ENCODE measurements at places on chromosomes 1 and 21.
A peak's percentile ranks its signal among the peaks of the same experiment; 100 is the strongest.

- peak; percentile 63 for DNase-seq
These were observed 12.8 kb upstream of the CDC42 start for GRCh38 chr1:22039594-22040285.

DNA sequence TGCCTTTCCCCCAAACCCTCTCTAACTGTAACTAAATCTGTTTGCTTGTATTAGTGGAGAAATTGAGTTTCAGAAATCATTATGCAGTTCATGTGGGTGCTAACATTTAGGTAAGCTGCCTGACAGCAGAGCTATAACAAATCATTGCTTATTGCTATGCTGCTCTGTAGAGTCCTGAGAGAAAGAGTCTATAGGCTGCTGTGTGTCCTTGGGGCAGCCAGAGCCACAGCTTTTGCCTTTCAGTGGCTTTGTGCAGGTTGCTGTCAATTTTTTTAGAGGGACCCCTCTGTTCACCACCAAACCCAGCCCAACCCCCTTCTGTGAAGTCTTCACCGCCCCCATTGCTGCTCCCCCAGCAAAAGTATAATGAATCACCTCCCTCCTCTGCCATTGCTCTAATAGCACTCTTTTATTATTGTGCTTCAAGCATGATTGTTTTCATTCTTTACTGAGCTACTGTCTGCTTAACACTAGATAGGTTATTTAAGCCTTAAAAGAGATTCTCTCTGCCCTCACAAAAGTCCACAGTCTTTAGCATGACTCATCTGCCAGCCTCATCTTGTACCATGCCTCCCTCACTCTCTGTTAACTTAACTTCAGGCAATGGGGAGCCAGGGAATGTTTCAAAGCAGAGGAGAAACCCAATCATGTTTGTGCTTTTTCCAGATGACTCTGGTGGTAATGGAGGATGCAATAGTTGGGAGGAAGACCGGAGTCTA is 38.6 kb downstream of the DIRAS3 start:
- no peak for DNase-seq

GRCh38 chr1:157025856-157026255 is 19.7 kb downstream of the ARHGEF11 start:
- DNase-seq: no peak

GRCh38 chr1:90823686-90824085 is 106.6 kb upstream of the BARHL2 start:
- no peak for DNase-seq

DNA sequence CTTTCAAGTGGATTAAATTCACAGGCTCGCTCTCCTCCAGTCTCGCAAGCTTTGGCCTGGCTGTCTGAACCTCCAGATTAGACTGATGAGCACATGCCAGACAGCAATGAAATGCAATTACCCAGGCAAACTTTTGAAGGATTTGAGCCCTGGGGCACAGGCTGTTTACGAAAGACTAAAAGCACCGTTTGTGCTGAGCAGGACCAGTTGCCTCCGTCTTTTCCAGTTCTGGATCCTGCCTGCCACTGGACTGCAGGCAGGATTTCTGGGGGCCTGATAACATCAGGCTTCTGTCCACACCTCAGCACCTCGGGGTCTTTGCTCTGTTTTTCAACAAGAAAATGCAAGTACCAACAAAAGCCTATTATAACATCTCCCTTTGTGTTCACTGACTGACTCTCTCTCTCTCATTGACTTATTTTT is 145.7 kb downstream of the CLIC6 start:
- DNase-seq: no peak

DNA sequence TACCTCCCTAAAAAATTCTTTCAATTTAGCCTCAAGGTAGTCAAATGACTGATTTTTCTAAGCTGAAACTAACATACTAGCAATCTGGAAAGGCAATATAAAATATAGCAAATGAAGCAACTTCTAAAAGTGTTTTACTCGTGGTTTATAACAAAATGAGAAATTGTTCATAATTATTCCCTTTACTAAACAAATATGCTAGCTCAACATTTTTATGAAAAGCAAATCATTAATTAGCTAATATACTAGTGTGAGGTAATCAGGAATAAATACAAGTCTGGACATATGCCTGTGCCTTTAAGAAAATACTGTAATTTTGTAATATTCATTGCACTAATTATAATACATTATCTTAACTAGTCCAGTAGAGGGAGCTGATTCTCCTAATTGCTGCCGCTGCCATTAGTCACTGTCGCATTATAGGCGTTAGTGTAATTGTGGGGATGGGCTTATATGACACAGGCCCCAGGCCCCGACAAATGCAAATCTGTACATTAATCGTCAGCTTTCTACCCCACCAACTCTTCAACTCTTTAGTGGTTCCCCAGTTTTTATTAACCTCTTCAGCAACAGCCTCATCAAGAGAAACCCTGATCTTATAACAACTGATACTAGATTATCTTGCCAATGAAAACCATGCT is 160.9 kb downstream of the GABPA start:
- DNase-seq: no peak

GRCh38 chr1:51072043-51072439 is 30.0 kb upstream of the C1orf185 start:
- DNase-seq: no peak

DNA sequence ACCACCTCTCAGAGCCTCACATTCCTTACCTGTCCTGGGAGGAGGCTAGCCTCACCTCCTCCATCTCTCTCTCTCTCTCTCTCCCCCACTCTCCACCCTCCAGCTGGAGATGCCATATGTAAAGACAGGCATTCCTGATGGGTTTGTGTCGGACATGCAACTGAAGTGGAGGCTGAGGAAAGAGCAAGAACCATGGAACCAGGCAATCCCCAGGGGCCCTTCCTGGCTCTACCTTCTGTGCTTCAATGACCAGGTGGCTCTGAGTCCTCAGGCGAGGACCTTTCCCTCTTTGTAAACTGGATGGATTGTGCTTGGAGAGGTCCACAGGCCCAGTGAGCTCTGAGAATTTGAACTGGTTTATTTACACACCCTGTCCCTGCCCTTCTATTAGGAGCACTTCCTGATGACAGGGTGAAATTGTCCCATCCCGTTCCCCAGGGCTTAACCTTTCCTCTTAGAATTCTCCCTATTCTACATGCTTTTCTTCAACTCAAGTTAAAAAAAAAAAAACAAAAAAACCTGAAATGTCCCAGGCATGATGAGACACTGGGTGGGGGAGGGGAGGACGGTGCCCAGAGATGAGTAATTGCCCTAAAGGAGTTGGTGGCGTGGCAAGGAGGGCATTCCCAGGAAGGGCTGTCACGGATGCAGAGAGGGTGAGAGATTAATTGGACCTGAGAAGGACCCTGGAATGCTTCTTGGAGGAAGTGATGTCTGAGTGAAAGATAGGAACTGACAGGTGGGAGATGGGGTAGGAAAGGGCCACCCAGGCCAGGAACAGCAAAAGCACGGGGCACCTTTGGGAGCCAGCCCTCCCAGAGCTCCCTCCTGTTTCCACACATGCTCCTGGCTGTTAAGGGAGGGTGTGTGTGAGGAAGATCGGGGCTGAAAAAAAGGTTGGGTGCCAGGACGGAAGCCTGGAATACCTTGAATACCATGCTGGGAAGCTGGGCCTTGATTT is 50.2 kb upstream of the WASF2 start:
- DNase-seq: no peak

- no peak for DNase-seq
These were observed 5.3 kb downstream of the TTC24 start for GRCh38 chr1:156584813-156585212.

DNA sequence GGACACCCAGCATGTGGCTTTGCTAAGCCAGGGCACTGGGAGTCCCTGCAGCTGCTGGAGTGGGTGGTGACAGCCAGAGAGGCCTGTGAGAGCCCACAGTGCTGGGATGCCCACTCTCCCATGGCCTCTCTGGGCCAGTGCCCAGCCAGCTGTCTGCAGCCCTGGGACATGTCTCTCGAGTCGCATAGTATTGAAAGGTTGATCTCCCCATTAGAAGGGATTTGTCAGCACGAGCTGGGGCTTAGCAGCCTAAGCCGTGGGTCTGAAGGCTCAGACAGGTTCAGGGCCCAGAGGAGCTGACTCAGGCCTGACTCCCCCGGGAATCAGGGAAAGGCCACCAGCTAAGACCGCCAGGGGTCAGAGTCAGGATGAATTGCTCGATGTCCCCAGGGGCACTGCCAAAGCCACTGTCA is 53.5 kb downstream of the FOXD2 start:
- no peak for DNase-seq

DNA sequence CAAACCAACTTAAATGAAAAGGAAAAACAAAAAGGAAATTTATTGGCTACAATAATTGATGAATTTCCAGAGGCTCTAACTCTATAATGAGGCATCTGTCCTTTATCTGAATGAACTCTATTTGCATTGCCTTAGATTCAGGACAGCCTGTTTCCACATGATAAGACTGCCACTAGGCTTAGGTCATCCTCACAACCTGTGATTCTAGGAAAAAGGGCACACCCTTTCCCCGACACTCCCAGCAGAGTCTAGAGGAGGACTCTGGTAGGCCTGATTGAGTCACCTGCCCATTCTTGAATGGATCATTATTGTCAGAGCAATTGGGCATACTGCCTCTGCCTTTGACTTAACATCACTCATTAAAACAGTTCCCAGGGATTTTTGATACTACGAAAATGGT is 262.8 kb downstream of the TPR start:
- DNase-seq: no peak

DNA sequence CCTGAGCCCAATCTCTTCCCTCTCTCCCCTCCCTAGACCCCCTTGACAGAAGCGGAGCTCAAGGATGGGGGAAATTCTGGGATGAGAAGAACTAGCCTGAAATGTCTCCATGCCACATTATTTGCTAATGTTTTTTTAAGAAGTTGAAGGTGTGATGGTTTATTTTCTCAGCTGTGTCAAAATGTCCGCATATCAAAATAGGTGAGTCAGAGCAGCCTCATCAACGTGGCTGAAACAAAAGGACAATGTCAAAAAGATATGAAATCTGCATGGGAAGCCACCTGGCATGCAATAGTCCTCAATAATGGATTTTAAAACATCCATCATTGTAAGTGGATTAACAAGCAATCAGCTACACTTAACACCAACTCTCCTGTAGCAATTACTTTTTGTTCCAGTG is 101.4 kb downstream of the BEND5 start:
- DNase-seq: no peak

DNA sequence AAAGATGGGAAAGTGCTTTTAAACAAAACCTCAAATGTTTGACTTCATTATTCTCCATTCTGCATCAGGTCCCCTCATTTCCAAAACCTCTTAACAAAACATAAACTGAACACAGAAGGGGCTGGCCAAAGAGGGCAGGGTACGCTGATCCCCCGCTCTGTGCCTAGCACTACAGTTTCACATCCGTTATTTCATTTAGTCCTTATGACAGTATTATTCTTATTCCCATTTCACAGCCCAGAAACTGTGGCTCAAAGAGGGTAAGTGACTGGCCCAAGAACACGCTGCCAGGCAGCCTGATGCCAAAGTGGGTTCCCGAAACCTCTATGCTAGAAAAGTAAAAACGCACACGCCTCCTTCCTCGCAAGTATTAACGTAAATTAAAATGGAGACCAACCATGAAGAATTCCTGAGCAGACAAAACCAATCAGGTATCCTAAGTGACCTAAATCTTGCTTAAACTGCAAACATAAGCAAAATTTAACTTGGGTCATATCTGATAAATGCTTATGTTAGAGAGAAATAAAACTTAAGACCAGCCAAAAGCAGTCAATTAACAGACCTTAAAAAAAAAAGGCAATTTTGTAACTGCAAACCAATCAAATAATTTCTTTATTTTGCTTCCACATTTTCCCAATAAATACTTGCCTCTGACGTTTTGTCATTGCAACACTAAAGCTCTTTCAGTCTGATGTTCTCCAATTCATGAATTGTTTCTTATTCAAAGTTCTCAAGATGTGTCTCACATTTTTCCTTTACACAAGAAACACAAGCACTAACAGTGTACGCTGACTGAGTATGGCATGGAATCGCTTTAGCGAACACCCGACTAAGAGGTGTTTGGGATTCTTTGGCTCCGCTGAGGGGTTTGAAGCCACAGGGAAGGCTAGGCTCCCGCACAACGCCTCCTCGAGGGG is 653 bp downstream of the CASP9 start:
- DNase-seq: no peak

- DNase-seq: no peak
These were observed 54.8 kb upstream of the CD34 start for GRCh38 chr1:207965392-207966387.

- no peak for DNase-seq
These were observed 34.7 kb upstream of the L1TD1 start for GRCh38 chr1:62159940-62160348.

GRCh38 chr1:228171221-228171891 is 5.8 kb downstream of the IBA57 start:
- no peak for DNase-seq

DNA sequence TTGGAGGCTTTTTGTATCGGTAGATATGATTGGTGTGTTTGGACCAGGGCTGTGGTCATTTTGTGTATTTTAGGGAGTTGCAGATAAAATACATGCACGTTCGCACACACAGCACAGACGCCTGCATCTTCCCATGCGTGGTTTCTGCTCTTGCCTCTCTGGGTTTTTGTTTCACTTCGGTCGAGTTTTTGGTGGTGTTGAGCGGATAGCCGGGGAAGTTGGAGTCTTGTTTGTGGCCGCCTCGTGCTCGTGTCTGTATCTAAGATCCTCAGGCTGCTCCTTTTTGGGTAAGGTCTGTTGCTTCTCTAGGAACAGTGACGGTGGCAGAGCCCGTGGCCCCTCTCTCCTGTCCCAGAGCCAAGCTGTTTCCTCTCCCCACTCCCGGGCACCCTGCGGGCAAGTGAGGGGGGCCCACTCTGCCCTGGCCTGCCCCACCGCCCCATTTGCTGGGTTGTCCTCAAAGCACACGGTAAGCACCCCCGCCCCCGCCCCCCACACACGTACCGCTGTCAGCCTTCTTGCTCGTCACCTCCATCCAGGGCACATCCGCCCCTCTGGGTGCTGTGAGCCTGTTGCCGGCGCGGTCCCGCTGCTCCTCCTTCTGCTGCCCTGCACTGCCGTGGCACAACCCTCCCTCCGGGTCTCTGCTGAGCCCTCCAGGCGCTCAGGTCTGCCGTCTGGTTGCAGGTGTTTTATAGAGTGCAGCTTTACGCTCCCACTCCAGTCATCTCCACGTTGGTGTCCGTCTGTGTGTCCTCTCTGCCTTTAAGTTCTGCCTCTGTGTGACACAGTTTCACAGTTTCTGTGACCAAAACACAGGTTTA is 51.9 kb downstream of the AGPAT3 start:
- DNase-seq: no peak

GRCh38 chr1:158830904-158831507 is at the start of gene MNDA:
Gene MNDA (plus strand): TSS chr1:158831351. CDS start chr1:158842154, 10,803 bp downstream.
- no peak for DNase-seq

GRCh38 chr1:199945591-199945990 is 81.9 kb upstream of the NR5A2 start:
- DNase-seq: no peak

DNA sequence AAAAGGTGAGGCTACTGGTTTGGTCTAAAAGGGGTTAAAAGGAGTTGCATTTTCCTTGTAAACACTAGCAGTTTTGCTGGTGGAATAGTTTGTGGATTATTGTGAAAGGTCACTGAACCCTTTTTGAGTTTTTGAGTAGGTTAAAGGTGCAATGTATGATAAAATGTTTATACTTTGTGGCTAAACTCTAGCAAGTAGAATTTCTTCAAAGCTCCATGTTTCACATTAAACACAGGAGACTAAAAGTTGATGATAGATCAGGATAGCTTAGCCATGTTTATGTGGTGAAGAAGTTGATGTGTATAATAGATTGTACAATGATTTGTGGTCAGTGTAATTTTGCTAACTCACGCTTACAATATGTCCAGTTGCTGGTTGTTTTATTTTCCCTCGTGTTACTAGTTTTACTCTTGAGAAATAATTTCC is 13.1 kb downstream of the ZNF326 start:
- DNase-seq: no peak

All from stimulated activated CD8-positive, alpha-beta memory T cell treated with anti-CD3 and anti-CD28 coated beads, Interleukin-15, amount 100 ng/mL, for 4 hours (primary cell).